ENCODE measurements at places on chromosomes 2 and 18.

- DNase-seq, result no peak
Measured at GRCh38 chr2:54585136-54585733, 129.1 kb downstream of the SPTBN1 start.

DNA sequence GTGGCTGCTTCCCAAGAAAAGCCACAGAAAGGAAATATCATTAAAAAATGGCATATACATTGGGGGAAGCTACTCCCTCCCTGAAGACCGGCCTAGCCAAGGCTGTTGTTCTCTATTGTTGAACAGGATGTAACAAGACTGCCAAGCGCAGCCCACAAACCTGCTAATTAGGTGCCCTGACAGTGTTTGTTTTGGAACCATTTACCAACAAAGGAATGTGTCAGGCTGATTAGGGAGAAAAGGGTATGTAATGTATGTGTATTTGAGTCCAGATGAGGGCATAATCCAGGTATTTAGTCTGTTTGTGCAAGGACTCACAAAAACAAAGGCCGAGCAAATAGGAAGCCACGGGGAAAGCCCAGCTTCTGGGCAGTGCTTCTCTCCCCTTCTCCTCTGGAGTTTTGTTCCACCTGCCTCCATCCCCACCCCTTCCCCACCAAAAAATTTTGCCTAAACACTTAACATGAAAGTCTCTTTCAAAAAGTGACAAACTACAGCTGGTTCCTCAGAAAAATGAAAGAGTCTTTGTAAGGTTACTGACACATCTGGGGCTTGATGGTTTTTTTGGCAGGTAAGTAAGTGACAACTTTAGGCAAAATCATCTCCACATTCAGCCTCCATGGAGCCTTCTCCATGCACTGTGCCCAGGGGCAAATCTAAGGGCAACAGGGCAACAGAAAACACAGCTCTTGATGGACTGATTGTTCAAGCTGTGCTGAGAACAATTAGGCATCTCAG, 78.3 kb upstream of the FZD5 start:
- DNase-seq, result no peak

DNA sequence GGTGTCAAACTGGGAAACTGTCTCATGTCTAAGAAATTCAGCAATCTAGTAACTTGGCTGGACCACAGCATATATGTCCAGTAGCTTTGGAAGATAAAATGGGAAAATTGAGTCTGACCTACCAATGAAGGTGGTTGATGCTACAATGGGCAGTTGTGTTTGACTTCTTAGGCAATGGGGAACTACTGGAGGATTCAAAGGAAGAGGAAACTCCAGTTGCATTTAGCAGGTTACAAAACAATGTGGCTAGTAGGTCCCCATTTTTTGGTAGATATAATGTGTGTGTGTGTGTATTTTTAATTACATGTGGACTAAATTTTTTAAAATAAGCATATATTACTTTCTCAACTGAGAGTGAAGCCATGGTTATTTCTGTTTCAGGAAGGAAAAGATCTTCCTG, 427.7 kb downstream of the NBAS start:
- no peak for DNase-seq

- no peak for DNase-seq
Measured at GRCh38 chr2:130289780-130290179, 52.9 kb upstream of the IMP4 start.

DNA sequence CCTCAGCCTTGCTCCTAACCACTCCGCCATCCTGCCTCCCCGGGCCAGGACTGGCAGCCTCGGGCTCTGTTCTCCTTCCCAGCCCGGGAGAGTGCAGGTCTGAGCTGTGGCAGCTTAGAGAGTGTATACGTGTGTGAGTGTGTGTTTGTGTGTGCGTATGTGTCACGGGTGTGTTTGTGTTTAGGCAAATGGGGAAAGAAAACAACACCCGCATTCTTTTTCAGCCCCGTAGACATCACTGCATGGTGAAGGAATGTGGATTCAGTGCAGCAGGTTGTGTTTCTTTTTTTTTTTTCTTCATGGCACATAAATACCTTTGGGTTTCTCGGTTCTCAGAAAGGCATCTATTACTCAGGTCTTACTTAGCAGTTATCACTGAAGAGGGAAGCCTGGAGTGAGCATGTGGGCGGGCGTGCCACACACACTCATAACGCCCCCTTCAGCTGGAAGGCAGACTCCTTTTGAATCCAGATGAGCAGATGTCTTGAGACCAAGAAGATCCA, 44.2 kb downstream of the GLI2 start:
- no peak for DNase-seq

DNA sequence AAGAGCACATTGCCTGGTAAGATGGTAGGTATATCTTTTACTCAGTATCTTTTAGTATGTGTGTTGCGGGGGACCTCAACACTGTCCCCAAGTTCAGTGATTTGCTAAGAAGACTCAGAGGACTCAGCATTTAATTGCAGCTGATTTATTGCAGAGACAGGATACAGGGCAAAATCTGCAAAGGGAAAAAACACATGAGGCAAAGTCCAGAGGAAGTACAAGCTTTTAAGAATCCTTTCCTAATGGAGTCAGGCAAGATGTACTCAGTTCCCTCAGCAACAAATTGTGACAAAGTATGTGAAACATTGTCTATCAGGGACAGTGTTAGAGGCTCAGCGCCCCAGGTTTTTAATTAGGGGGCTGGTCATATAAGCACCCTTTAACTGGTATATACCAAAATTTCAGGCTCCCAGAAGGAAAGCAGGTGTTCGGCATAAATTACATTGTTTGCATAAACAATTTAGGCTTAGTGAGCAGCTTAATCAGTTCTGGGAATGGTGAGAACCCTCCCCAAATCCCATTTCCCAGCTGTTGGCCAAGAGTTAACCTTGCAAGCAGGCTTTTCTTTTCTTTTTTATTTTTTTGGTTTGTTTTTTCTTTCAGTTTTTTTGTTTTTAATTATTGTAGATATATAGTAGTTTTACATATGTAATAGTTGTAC, 41.7 kb downstream of the RAB3GAP1 start:
- no peak for DNase-seq

DNA sequence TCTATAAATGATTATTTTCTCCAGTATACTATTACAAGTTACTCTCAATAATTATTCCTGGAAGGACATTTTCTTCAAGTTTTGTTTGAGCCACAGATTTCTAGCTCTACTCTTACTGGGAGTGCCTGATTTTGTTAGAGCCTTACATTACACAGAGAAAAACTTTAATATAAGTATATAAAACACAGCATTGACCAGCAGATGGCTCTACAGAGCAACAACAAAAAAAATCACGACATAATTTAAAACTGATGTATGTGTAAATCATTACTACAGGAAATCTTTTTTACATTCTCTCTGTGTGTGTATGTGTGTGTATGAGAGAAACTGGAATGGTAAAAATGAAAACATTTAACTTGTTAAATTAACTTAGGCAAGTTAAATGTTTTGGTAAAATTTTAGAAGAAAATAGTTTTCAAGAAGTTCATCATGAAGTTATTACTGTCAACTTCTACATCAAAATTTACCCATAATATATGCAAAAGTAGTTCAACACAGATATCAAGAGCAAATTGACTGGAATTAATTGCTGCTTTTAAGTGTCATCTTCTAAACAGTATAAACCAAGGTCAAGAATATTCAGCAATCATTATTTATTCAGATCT, 103.3 kb downstream of the MDH1 start:
- no peak for DNase-seq

DNA sequence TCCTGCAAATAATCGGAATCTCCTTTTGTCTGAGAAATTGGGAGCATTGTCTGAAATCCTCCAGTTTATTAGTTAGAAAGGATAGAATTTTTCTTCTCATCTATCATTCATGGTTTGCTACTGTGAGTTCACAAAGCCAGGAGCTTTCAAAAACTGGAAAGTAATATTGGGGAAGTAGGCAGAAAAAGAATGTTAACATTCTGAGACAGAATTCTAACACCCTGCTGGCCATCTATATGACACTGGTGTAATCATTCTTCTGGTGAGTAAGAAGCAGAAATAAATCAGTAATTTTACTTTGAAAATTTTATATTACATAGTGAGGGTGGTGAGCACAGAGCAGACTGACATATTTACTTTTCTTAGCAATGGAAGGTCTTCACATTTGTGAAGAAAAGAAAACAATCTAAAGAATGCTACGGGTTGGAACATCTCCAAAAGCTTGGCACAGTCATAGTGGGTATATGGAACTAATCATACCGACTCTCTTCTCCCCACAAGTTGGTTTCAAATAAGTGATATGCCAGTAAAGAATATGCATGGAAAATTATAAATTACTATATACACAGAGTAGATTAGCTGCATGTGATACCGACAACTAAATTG, 344.9 kb downstream of the LPIN1 start:
- DNase-seq, result no peak

DNA sequence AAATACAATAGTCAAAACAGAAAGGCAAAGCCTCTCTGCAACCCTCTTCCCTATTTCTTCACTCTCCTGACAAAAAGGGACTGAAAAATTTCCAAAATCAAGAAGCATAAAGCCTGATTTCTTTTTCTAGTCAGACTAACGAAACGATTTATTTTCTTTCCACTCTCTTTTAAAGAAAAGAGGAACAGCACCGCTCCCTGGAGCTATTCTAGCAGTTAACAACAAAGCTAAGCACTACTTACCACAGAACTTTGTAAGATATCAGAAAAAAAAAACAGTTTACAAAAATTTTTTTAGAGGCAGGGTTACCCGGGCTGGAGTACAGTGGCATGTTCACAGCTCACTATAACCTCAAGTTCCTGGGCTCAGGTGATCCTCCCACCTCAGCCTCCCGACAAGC, 14.4 kb upstream of the FHL2 start:
- DNase-seq, result no peak

GRCh38 chr2:222450021-222450420, 25.7 kb downstream of the SGPP2 start:
- DNase-seq, result no peak

Data from stimulated activated CD8-positive, alpha-beta memory T cell treated with anti-CD3 and anti-CD28 coated beads, Interleukin-4, amount 100 ng/mL, for 1 hour (primary cell).